Activated CD4-positive, alpha-beta memory T cell treated with anti-CD3 and anti-CD28 coated beads for 36 hours (primary cell): ENCODE measurements at places on chromosomes 2 and 18. TPM values are rescaled to one million over a fixed set of nuclear protein-coding genes. Genes with fewer than 3 reads are reported as not detected.

GRCh38 chr2:158932131-158932645 lies 36.3 kb upstream of the TANC1 start:
- no peak for DNase-seq
- H3K27me3 ChIP-seq = no peaks in the 10 kb centered on the region
- H3K4me1 ChIP-seq = no peaks in the 10 kb centered on the region
- no peak overlapping the region for H3K4me3 ChIP-seq
- H3K36me3 ChIP-seq = no peaks in the 10 kb centered on the region

DNA sequence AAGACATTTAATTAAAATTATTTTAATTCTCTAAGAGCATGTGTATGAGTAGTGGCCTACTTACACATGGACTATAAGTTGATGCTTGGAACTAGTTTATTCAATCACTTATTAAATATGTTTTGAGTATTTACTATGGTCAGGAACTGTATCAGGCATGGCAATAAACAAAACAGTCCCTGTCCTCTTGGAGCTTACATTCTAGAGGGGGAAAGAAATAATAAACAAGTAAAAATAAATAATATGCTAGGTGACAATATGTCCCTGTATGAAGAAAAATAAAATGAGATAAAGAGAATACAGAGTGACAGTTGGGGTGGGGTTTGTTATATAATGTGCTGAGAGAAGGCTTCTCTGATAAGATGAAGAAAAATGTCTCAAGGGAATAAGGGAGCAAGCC lies 74.5 kb downstream of the MYO3B start:
- H3K4me3 ChIP-seq = no peak overlapping the region
- no peak for DNase-seq
- peaks cover 21% of the 10 kb centered on the region for H3K27me3 ChIP-seq
- no peaks in the 10 kb centered on the region for H3K4me1 ChIP-seq
- no peaks in the 10 kb centered on the region for H3K36me3 ChIP-seq
- no peak overlapping the region for H3K27ac ChIP-seq

- no peaks in the 10 kb centered on the region for H3K27me3 ChIP-seq
- H3K27ac ChIP-seq = no peak overlapping the region
- no peak overlapping the region for H3K4me3 ChIP-seq
- DNase-seq = no peak
- H3K4me1 ChIP-seq = no peaks in the 10 kb centered on the region
Observed at GRCh38 chr2:206832873-206833272, 67.5 kb downstream of the FASTKD2 start.

DNA sequence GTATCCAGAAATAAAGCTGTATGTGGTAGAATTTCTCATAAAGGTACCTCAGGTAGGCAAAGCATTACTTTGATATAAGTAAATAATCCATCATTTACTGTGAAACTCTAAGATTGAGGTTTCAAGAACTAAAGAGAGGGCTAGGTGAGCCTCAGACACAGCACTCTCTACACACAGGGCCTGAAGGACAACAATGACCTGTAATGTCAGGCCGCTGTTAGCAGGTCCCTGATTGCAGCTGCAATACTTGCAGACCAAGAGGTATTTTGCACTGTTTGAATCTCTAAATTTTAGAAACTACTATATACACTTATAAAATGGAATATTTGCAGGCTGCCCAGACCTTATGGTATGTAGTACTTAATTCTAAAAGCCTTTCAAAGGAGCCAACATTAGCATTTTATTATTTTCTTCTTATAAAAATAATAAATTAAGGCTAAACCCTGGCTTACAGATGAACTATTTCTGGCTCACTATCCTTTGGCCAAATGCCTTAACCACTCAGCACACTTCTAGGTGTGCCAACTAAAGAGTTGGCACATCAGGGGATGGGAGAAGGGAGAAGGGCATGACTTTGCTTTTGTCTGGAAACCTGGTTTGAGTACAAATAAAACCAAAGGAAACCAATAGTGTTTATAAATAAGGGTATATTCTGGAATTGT lies 66.7 kb upstream of the SLC39A10 start:
- no peak for DNase-seq
- H3K27ac ChIP-seq = no peak overlapping the region
- H3K27me3 ChIP-seq = no peaks in the 10 kb centered on the region

- H3K27me3 ChIP-seq = peaks cover 3% of the 10 kb centered on the region
- no peaks in the 10 kb centered on the region for H3K36me3 ChIP-seq
- H3K27ac ChIP-seq = no peak overlapping the region
- H3K4me3 ChIP-seq = no peak overlapping the region
- H3K4me1 ChIP-seq = peaks cover 13% of the 10 kb centered on the region
Observed at GRCh38 chr2:72830273-72830672, 4.4 kb upstream of the EXOC6B start.

DNA sequence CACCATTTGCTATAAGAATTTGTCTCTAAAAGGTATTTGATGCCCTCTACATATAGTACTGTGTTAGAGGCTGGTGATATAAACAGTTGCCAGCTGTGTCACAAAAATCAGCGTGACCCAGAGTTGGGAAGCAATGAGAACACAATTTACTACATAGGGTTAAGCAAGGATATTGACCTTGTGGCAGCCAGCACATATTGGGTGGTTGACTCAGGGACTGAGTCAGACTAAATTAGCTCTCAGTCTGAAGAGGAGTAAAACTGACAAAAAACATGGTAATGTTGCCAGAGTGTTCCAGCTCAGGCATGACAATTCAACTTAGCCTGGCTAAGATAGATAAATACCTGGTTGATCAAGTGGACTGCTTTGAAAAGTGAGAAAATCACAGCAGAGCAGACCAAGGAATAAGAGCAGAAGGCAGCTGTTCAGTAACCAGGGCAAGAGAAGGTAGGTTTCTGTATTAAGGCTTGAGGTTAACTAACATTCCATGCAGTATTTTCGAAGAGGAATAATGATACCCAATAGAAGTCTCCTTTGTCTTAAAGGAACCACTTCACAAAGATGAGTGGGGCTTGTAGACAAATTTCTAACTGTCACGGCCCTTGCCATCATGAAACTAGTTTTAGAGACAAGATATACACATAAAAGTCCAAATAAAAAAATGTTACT lies 108.2 kb upstream of the ERBB4 start:
- H3K4me3 ChIP-seq = no peak overlapping the region
- H3K36me3 ChIP-seq = no peaks in the 10 kb centered on the region
- H3K27me3 ChIP-seq = peaks cover 2% of the 10 kb centered on the region
- no peaks in the 10 kb centered on the region for H3K4me1 ChIP-seq
- no peak for DNase-seq
- H3K27ac ChIP-seq = no peak overlapping the region

GRCh38 chr2:197575987-197576386 lies 60.1 kb downstream of the MOB4 start:
- H3K36me3 ChIP-seq = peaks cover 23% of the 10 kb centered on the region
- H3K4me3 ChIP-seq = no peak overlapping the region
- H3K4me1 ChIP-seq = no peaks in the 10 kb centered on the region
- no peak for DNase-seq

DNA sequence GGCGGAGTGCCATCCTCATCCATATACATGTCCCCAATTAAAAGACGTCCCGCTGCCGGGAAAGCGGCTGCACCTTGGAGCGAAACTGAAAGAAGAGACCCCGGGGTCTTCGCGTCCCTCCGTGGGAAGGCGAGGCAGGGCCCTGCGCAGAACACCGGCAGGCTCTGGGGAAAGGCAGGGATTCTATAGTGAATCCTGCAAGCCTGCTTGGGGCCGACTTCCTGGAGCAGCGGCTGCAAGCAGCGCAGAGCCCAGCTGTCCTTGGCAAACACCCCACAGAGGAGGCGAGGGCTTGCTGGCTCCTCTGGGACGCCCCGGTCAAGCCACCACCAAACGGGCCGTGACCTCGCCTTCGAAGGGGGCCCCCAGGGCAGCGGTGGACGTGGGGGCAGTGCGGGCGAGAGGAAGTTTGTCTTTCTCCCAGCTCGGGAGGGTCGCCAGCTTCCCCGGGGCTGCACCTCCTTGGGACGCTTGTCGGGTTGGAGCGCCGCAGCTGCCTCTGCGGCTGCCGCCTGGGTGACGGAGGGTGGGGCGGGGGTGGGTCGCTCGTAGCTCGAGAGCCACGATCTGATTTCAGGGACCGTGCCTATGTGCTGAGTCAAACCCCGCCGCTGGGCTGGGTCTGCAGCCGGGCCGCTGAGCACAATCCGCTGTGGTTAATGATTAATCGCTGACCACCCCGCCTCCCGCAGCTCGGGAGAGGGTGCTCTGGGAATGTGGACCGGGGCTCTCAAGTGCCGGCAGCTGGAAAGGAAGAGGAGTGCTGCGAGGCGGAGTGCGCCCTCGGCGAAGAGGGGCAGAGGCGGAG lies 486 bp upstream of the GPR39 start:
- peaks cover 9% of the 10 kb centered on the region for H3K27me3 ChIP-seq
- no peak overlapping the region for H3K4me3 ChIP-seq
- H3K4me1 ChIP-seq = no peaks in the 10 kb centered on the region
- DNase-seq = no peak

- no peaks in the 10 kb centered on the region for H3K4me1 ChIP-seq
- no peak for DNase-seq
- no peak overlapping the region for H3K27ac ChIP-seq
- H3K27me3 ChIP-seq = no peaks in the 10 kb centered on the region
- H3K36me3 ChIP-seq = no peaks in the 10 kb centered on the region
Observed at GRCh38 chr18:7370802-7371201, 139.9 kb downstream of the LRRC30 start.

- H3K27ac ChIP-seq = peak overlapping the region; percentile 31
- H3K36me3 ChIP-seq = peaks cover 11% of the 10 kb centered on the region
- peaks cover 1% of the 10 kb centered on the region for H3K27me3 ChIP-seq
- no peak overlapping the region for H3K4me3 ChIP-seq
Observed at GRCh38 chr18:13587001-13587400, 139.4 kb downstream of the FAM210A start.

GRCh38 chr2:24495451-24495850 lies 4.4 kb downstream of the NCOA1 start:
- H3K27ac ChIP-seq = no peak overlapping the region
- no peaks in the 10 kb centered on the region for H3K27me3 ChIP-seq
- H3K36me3 ChIP-seq = no peaks in the 10 kb centered on the region
- peaks cover 47% of the 10 kb centered on the region for H3K4me1 ChIP-seq

DNA sequence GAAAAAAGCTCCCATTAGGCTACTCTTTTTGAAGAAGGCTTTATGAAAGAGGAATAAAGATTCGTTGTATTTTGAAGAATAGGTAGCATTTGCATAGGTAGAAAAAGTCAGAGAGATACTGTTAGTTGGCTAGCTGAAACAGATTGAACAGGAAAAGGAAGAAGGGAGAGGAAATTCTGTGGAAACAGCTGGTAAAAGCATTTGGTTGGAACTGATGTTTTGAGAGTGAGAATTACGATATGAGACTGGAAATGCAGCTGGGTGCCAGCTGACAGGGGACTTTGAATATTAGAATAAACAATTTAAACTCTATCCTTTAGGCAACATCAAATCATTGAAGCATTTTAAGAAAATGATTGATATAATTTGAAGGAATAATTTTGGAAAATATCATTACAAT lies 96.7 kb upstream of the CNTNAP5 start:
- H3K36me3 ChIP-seq = no peaks in the 10 kb centered on the region
- no peak overlapping the region for H3K4me3 ChIP-seq
- no peak overlapping the region for H3K27ac ChIP-seq

- H3K27ac ChIP-seq = no peak overlapping the region
- no peaks in the 10 kb centered on the region for H3K36me3 ChIP-seq
- no peak for DNase-seq
- no peaks in the 10 kb centered on the region for H3K27me3 ChIP-seq
Observed at GRCh38 chr2:129330504-129330903, 649.0 kb upstream of the RAB6C start.

GRCh38 chr2:101340141-101340551 lies 31.6 kb upstream of the RNF149 start:
- H3K36me3 ChIP-seq = no peaks in the 10 kb centered on the region
- no peak overlapping the region for H3K4me3 ChIP-seq
- DNase-seq = no peak
- no peak overlapping the region for H3K27ac ChIP-seq
- H3K4me1 ChIP-seq = peaks cover 20% of the 10 kb centered on the region

DNA sequence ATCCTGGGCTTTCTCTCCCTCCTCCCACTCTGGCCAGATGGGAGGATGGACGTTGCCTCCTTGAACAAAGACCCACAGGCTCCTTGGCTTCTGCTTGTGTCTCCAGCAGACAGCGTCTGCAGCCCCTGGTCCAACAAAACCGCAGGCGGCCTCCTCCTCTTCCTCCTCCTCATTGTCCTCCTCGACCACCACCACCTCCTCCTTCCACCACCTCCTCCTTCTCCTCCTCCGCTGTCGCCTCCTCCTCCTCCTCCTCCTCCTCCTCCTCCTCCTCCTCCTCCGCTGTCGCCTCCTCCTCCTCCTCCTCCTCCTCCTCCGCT lies 45.7 kb upstream of the ALPP start:
- H3K36me3 ChIP-seq = no peaks in the 10 kb centered on the region
- no peaks in the 10 kb centered on the region for H3K27me3 ChIP-seq
- H3K4me3 ChIP-seq = no peak overlapping the region
- DNase-seq = peak; percentile 4
- no peak overlapping the region for H3K27ac ChIP-seq

DNA sequence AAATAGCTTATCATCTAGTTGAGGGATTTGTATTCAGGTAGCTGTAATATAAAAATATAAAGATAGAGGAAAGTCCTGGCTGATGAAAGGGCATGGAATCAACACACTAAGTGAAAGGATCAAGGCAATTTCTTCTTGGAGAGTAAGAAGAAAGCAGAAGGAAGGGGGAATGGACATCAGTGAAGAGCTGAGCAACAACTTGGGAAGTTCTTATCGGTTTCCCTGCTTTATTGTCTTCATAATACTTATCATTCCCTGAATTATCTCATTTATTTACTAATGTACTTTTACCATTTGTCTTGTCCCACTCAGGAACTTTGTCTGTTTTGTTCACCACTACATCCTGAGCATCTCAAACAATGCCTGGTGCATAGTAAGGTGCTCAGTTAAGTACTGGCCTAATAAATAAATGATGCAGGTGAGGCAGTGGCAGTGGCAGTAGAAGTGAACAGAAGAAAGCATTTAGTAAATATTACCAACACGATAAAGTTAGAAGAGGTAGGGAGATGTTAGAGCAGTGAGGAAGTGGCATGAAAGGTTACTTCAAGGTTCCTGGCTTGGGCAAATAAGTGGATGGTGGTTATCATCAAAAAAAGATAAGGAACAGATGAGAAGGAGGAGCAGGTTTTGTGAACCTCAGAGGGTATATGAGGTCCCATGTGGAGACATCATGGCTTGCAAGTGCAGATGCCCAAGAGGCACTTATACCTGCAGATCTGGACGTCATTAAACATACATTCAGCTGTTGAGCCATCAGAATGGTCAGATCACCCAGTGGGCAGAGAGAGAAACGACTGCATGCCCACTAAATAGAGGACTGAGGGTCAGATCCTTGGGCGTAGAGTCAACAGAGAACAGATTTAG lies 217.8 kb downstream of the TMEM247 start:
- H3K27me3 ChIP-seq = no peaks in the 10 kb centered on the region
- peaks cover 36% of the 10 kb centered on the region for H3K4me1 ChIP-seq
- no peaks in the 10 kb centered on the region for H3K36me3 ChIP-seq
- peak overlapping the region; percentile 97 for H3K4me3 ChIP-seq
- peak overlapping the region; percentile 97 for H3K27ac ChIP-seq
- no peak for DNase-seq

The ACSL3 gene
- 48.7 TPM for total RNA-seq

The DNAH7 gene
- total RNA-seq = 0.07 TPM

The BARD1 gene
- total RNA-seq = 25.5 TPM

The SERPINB10 gene
- not detected for total RNA-seq

The POTEF gene
- total RNA-seq = not detected

The ZNF396 gene
- total RNA-seq = 1.6 TPM
